Astrocyte (in vitro differentiated cells and primary cell): ENCODE measurements at places on chromosomes 7 and 10. TPM values are rescaled to one million over a fixed set of nuclear protein-coding genes. Genes with fewer than 3 reads are reported as not detected.

GRCh38 chr7:9083837-9084236 lies 650.4 kb downstream of the NXPH1 start:
- H3K4me1 ChIP-seq: no peaks in the 10 kb centered on the region
- H3K4me3 ChIP-seq: no peak overlapping the region
- no peaks in the 10 kb centered on the region for H3K36me3 ChIP-seq
- H3K27ac ChIP-seq: no peak overlapping the region
- H3K27me3 ChIP-seq: no peaks in the 10 kb centered on the region
- DNase-seq: no peak

GRCh38 chr10:101831169-101831811 lies 12.3 kb downstream of the KCNIP2 start:
- H3K36me3 ChIP-seq: no peaks in the 10 kb centered on the region

GRCh38 chr7:76358011-76358480 lies 745 bp downstream of the YWHAG start:
- peak overlapping the region; percentile 99 for H3K27ac ChIP-seq
- peaks cover 16% of the 10 kb centered on the region for H3K4me1 ChIP-seq
- no peak for DNase-seq

- H3K4me3 ChIP-seq: no peak overlapping the region
- no peak overlapping the region for H3K27ac ChIP-seq
- no peaks in the 10 kb centered on the region for H3K4me1 ChIP-seq
- no peaks in the 10 kb centered on the region for H3K27me3 ChIP-seq
Measured at GRCh38 chr10:119616882-119617570, 20.3 kb upstream of the TIAL1 start.

GRCh38 chr10:33819206-33819605 lies 484.7 kb upstream of the NRP1 start:
- H3K4me1 ChIP-seq: no peaks in the 10 kb centered on the region
- H3K36me3 ChIP-seq: no peaks in the 10 kb centered on the region
- H3K4me3 ChIP-seq: no peak overlapping the region
- DNase-seq: peak; percentile 13
- no peak overlapping the region for H3K27ac ChIP-seq

GRCh38 chr7:80139236-80139635 lies 4.6 kb downstream of the GNAI1 start:
- H3K27me3 ChIP-seq: no peaks in the 10 kb centered on the region
- no peak overlapping the region for H3K27ac ChIP-seq
- H3K4me3 ChIP-seq: no peak overlapping the region
- H3K4me1 ChIP-seq: peaks cover 4% of the 10 kb centered on the region
- no peaks in the 10 kb centered on the region for H3K36me3 ChIP-seq

DNA sequence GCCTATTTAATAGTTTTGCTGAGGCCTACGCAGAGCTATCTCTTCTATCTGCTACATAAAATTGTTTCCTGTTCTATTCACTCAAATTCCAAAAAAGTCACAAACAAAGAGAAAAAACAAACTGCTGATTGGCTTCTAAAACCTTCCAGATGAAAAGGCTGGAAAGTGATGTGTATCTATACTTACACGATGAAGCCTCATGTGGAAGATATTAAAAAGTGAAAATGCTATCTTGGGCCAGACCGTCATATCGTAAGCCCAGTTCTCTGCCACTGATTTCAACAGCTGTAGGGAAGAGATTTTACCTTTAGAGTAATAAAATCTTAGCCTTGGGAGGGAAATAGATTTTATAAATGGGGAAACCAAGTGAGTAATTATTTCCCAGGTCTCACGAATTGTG lies 394.8 kb downstream of the KIF20B start:
- no peaks in the 10 kb centered on the region for H3K4me1 ChIP-seq
- no peak for DNase-seq
- no peak overlapping the region for H3K4me3 ChIP-seq

GRCh38 chr7:151429560-151430331 lies 10.2 kb downstream of the CRYGN start:
- H3K4me1 ChIP-seq: peaks cover 39% of the 10 kb centered on the region
- no peak overlapping the region for H3K4me3 ChIP-seq
- no peaks in the 10 kb centered on the region for H3K27me3 ChIP-seq
- DNase-seq: no peak
- H3K36me3 ChIP-seq: no peaks in the 10 kb centered on the region

DNA sequence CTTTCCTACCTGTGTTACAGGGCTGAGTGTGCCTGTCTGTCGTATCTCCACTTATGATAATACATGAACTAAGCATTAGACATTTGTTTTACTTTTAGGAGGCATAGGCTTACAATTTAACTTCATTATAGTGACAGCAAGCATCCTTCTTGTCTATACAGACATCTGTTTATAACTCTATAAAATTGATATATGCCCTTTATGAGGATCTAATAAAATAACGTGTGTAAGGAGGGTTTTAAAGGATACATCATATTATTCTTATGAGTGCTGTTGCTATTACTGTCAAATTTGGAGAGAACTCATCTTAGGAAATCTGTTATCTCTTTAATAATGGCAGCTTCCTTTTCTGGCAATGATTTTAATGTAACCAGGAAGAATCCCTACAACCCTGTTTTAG lies 21.9 kb downstream of the THNSL1 start:
- no peak overlapping the region for H3K27ac ChIP-seq
- H3K4me1 ChIP-seq: no peaks in the 10 kb centered on the region
- DNase-seq: no peak
- no peak overlapping the region for H3K4me3 ChIP-seq

DNA sequence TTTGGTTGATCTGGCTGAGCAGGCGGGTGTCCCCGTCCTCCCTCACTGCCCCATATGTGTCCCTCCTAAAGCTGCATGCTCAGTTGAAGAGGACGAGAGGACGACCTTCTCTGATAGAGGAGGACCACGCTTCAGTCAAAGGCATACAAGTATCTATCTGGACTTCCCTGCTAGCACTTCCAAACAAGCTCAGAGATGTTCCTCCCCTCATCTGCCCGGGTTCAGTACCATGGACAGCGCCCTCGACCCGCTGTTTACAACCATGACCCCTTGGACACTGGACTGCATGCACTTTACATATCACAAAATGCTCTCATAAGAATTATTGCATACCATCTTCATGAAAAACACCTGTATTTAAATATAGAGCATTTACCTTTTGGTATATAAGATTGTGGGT lies 26.9 kb upstream of the TRIM56 start:
- peak; percentile 38 for DNase-seq
- H3K27ac ChIP-seq: no peak overlapping the region
- no peak overlapping the region for H3K4me3 ChIP-seq
- no peaks in the 10 kb centered on the region for H3K36me3 ChIP-seq

DNA sequence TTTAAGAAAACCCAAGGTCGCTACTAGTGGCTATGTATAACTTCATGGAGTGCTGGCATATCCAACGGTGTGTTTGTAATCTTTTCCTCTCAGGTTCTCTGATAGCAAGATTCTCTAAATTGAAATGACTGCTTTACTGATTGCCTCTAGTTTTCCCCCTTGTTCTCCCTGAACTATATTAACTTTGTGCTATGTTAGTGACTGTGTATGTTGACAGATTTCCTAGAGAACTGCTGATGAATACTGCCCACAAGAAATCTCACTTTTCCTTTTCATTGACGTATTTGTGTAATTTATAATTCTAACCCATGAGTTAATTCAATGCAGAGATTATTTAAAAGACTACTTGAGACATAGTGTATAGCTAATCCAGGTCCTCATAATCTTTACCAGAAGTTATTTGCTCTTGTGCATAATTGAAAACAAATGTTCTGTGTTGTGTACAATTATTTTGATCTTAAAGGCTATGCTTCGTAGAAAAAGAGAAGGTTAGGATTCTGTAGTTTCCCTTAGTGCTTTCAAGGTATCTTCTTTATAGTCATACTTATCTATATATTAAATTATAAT lies 70.6 kb upstream of the GLCCI1 start:
- H3K27me3 ChIP-seq: no peaks in the 10 kb centered on the region
- H3K4me1 ChIP-seq: no peaks in the 10 kb centered on the region
- no peak overlapping the region for H3K27ac ChIP-seq
- H3K4me3 ChIP-seq: no peak overlapping the region
- DNase-seq: no peak

GRCh38 chr7:68441645-68442044 lies 1156.6 kb upstream of the AUTS2 start:
- DNase-seq: no peak
- H3K36me3 ChIP-seq: no peaks in the 10 kb centered on the region
- H3K27me3 ChIP-seq: no peaks in the 10 kb centered on the region
- H3K4me3 ChIP-seq: no peak overlapping the region
- no peaks in the 10 kb centered on the region for H3K4me1 ChIP-seq

DNA sequence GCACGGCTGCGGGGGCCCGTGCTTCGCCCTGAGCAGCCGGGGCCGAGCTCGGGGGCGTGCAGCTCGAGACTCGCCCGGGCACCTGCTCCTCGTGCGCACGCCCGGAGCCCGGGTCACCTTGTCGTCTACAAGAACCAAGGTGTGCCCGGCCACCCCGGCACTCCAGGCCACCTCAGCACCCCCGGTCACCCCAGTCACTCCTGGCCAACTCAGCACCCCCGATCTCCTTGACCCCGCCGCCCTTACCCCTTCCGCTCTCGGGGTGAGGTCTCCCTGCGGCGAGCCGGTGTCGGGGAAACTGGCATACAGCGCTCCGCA lies 268 bp upstream of the IGFBP3 start:
- no peak overlapping the region for H3K27ac ChIP-seq
- peaks cover 9% of the 10 kb centered on the region for H3K27me3 ChIP-seq
- peak overlapping the region; percentile 59 for H3K4me3 ChIP-seq
- H3K4me1 ChIP-seq: peaks cover 54% of the 10 kb centered on the region
- no peak for DNase-seq

GRCh38 chr7:106009503-106010226 lies 46.6 kb downstream of the CDHR3 start:
- H3K27me3 ChIP-seq: peaks cover 11% of the 10 kb centered on the region
- H3K27ac ChIP-seq: peak overlapping the region; percentile 16
- H3K36me3 ChIP-seq: no peaks in the 10 kb centered on the region
- H3K4me3 ChIP-seq: no peak overlapping the region
- peaks cover 21% of the 10 kb centered on the region for H3K4me1 ChIP-seq
- DNase-seq: peak; percentile 90

- H3K36me3 ChIP-seq: no peaks in the 10 kb centered on the region
- H3K27me3 ChIP-seq: no peaks in the 10 kb centered on the region
- H3K27ac ChIP-seq: no peak overlapping the region
- H3K4me3 ChIP-seq: no peak overlapping the region
- no peaks in the 10 kb centered on the region for H3K4me1 ChIP-seq
Measured at GRCh38 chr7:25636871-25637283, 408.6 kb upstream of the NPVF start.

DNA sequence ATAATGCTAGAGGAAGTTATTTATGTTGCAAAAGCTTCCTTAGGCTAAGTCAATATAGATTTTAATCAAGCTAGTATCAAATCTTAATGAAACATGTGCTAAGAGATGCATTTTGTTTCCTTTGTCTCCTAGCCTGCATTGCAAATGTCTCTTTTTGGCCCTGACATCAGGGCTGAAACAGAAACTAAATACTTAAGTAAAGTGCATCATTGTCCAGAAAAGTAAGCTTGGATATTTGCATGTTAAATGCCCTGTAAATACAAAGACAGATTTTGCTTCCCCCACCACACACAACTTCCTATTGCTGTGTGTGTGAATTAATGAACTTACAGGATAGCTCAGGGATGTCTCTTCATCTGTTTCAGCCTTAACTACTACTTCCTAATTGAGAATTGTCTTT lies 10.0 kb upstream of the STAMBPL1 start:
- no peak overlapping the region for H3K4me3 ChIP-seq
- H3K27ac ChIP-seq: no peak overlapping the region
- H3K27me3 ChIP-seq: no peaks in the 10 kb centered on the region
- no peaks in the 10 kb centered on the region for H3K4me1 ChIP-seq
- no peaks in the 10 kb centered on the region for H3K36me3 ChIP-seq

- H3K4me1 ChIP-seq: no peaks in the 10 kb centered on the region
- no peak overlapping the region for H3K27ac ChIP-seq
- no peaks in the 10 kb centered on the region for H3K36me3 ChIP-seq
- DNase-seq: no peak
- H3K4me3 ChIP-seq: no peak overlapping the region
- H3K27me3 ChIP-seq: peaks cover 7% of the 10 kb centered on the region
Measured at GRCh38 chr10:96414303-96414702, 55.5 kb upstream of the OPALIN start.

DNA sequence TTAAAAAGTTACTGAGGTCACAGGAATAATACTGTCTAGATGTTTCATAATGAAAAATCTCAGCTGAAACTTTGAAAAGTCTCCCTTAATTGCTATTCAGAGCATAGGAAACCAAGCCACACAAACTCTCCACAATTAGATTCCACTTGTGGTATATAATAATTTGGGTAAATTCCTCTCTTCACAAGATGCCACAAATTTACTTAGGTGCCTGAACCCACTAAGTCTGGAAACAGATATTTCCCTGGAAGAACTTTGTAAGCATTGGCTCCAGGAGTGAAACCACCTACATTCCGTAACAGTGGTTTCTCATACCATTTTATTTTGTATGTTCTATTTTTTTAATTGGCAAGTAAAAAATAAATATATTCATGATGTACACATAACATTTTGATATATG lies 493.4 kb downstream of the SEMA3D start:
- no peaks in the 10 kb centered on the region for H3K36me3 ChIP-seq
- DNase-seq: peak; percentile 87
- H3K4me1 ChIP-seq: peaks cover 15% of the 10 kb centered on the region
- no peak overlapping the region for H3K4me3 ChIP-seq
- no peak overlapping the region for H3K27ac ChIP-seq

DNA sequence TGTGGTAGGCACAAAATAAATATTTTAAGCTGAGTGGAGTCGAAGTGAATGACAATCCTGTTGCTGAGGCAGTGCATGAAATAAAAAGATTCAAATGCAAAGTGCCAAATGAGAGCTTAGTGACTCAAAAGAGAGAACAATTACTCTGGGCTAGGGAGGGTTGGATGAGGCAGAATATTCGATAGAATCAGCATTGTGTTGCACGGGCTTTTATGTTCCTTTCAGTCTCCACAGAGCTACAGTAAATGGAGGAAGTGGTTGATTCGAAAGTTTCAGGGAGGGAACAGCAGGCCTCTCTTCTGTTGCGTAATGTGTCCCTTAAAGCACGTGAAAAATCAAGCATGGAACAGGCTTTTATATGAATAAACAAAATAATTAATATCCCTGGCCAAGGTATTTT lies 599.3 kb upstream of the CELF2 start:
- H3K27ac ChIP-seq: no peak overlapping the region
- H3K4me3 ChIP-seq: no peak overlapping the region
- DNase-seq: no peak
- no peaks in the 10 kb centered on the region for H3K27me3 ChIP-seq
- H3K36me3 ChIP-seq: no peaks in the 10 kb centered on the region
- no peaks in the 10 kb centered on the region for H3K4me1 ChIP-seq

- no peak for DNase-seq
- no peak overlapping the region for H3K4me3 ChIP-seq
- H3K36me3 ChIP-seq: no peaks in the 10 kb centered on the region
- H3K4me1 ChIP-seq: no peaks in the 10 kb centered on the region
Measured at GRCh38 chr7:39979406-39980073, 29.5 kb downstream of the CDK13 start.

GRCh38 chr7:20307119-20307518 lies 23.6 kb upstream of the ITGB8 start:
- no peaks in the 10 kb centered on the region for H3K36me3 ChIP-seq
- peaks cover 21% of the 10 kb centered on the region for H3K4me1 ChIP-seq
- peak overlapping the region; percentile 62 for H3K27ac ChIP-seq
- no peaks in the 10 kb centered on the region for H3K27me3 ChIP-seq
- peak; percentile 86 for DNase-seq

- H3K4me3 ChIP-seq: no peak overlapping the region
- DNase-seq: no peak
- H3K36me3 ChIP-seq: no peaks in the 10 kb centered on the region
- H3K27me3 ChIP-seq: peaks cover 15% of the 10 kb centered on the region
Measured at GRCh38 chr7:100730136-100730800, 3.1 kb upstream of the ZAN start.

ACBD5 gene
- total RNA-seq: 23.8 TPM in 2 replicates

RBP4 gene
- 0.27 and 0.36 TPM in 2 replicates for total RNA-seq

HKDC1 gene
- 4.2 and 4.3 TPM in 2 replicates for total RNA-seq

LIPJ gene
- total RNA-seq: not detected in 2 replicates

PTF1A gene
- total RNA-seq: not detected in 2 replicates

OR2A12 gene
- total RNA-seq: not detected in 2 replicates

C10orf105 gene
- total RNA-seq: not detected in 2 replicates
